Spinal cord (tissue), 10 donors: ENCODE measurements at places on chromosomes 2 and 18. TPM values are rescaled to one million over a fixed set of nuclear protein-coding genes. Genes with fewer than 3 reads are reported as not detected.

Gene CEP76
- total RNA-seq, result 11.2 TPM

Gene TRPM8
- total RNA-seq, result 1.9 TPM

Gene DDX18
- 55.6 TPM for total RNA-seq

Gene DSC3
- 2.6 TPM for total RNA-seq

Gene TMEM182
- 6.7 TPM for total RNA-seq

Gene LYPD6B
- 9.4 TPM for total RNA-seq

Gene CEBPZOS
- 32.6 TPM for total RNA-seq

Gene KRTCAP3
- total RNA-seq, result not detected

Gene CASP10
- 8.1 TPM for total RNA-seq

- no peak for DNase-seq
Observed at GRCh38 chr2:102268510-102269199, 42.7 kb upstream of the IL1RL1 start.

- no peak for DNase-seq
Observed at GRCh38 chr2:12642332-12642731, 74.4 kb upstream of the TRIB2 start.

DNA sequence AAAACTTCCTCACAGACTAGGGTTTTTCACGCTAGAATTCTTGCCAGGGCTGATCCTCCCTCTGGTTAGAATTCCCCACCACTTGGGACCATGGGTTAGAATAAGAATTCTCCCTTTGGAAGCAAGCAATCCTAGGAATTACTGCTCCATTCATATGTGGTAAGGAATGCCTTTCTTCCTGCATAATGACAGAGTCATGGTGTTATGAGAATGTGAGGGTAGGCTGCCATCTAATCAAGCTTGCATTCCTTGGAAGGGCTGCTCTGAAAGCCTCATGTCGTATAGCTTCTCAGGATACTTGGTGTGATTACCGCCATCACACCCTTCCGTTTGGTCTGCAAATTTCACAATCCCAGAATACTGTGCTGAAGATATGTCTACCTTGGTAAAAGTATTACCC is 1282.4 kb upstream of the PIK3C3 start:
- no peak for DNase-seq

- DNase-seq, result no peak
Observed at GRCh38 chr18:48879008-48879431, 71.7 kb downstream of the SMAD7 start.

DNA sequence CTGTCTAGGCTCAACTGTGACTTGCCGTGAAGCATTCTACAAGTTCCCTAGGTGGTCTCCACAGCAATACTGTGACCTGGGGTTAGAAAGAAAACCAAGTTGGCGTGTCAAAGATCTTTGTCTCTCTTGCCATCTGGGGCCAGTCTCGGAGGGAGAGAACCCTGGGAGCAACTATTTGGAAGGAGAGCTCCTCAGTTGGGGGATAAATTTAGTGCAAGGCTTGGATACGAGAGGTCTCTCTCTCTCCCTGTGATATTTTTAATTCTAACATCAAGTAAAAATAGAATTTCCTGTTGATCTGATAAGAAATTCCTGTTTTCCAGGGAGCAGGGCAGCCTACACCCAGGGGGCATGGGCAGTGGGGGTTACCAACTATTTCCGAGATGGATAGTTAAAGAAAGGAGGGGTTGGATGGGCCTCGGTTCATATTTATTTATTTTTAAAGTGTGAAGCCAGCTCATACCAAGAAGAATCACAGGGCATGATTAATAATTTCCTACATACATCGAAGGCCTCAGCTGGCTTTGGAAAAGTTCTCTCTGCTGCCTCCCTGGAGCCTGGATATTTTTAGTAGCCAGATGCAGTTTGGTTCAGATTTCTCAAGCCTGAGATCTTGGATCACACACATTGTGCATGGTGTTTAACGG is 62.8 kb downstream of the EHD3 start:
- DNase-seq, result no peak

- no peak for DNase-seq
Observed at GRCh38 chr2:37633234-37633633, 38.2 kb downstream of the CDC42EP3 start.

DNA sequence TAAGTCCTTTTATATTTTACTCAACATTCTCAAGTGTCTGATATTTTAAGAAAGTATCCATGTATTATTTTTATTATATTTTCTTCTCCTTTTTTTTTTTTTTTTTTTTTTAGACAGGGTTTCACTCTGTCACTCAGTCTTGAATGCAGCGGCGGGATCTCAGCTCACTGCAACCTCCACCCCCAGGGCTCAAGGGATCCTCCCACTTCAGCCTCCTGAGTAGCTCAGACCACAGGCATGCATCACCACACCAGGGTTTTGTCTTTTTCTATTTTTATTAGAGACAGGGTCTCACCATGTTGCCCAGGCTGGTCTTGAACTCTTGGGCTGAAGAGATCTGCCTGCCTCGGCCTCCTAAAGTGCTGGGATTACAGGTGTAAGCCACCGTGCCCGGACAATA is 212.1 kb downstream of the TCF4 start:
- no peak for DNase-seq

GRCh38 chr2:127619877-127620705 is 25.9 kb upstream of the GPR17 start:
- DNase-seq, result no peak

- DNase-seq, result no peak
Observed at GRCh38 chr2:216624251-216624650, 9.0 kb upstream of the IGFBP2 start.

- no peak for DNase-seq
Observed at GRCh38 chr2:199680482-199680881, 170.5 kb downstream of the FTCDNL1 start.

DNA sequence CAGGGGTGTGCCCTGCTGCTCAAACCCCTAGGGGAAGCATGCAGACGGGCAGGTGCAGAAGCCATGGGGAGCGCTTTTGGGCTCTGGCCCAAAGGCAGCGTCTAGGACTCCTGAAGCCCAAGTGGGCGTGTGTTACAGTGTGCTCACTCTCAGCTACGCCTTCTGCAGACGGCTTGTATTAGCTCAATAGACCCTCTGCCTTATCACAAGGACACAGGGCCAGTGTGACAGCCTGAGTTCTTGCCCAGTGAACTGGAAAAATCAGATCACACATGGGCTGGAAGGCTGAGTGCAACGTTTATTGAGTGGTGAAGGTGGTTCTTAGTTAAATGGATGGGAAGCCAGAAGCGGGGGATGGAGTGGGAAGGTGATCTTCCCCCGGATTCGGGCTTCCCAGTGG is 210.9 kb downstream of the CDH20 start:
- no peak for DNase-seq

GRCh38 chr2:163527381-163527780 is 208.4 kb downstream of the FIGN start:
- no peak for DNase-seq

- DNase-seq, result no peak
Observed at GRCh38 chr18:9738266-9738969, 30.3 kb downstream of the RAB31 start.

GRCh38 chr2:35447215-35447614 is 908.4 kb upstream of the CRIM1 start:
- DNase-seq, result no peak

DNA sequence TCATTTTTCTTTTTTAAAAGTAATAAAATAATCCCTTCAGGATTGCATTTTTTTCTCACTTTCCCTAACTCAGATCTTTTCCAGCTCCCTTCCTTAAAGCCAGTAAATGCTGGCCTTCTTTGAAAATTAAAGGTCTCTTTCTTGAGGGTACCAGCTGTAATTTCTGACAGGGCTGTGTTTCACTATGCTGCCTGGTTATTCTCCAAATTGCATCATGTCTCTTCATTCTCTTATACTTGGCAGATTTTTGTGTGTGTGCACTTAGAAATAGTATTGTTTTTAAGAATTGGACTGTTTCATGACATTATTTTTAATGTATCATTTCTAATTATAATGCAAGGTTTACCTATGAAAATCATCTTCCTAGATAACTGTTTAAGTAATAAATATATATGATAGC is 72.0 kb upstream of the EPB41L5 start:
- DNase-seq, result peak; percentile 1
